NCI-H226 (cell line): ENCODE measurements at places on chromosomes 13 and 19.

- DNase-seq: no peak
These were observed 6.0 kb downstream of the SPRED3 start for GRCh38 chr19:38394488-38394887.

- no peak for DNase-seq
These were observed 1.4 kb downstream of the RNF126 start for GRCh38 chr19:661427-662196.

GRCh38 chr19:30604657-30605056 is 232.5 kb downstream of the ZNF536 start:
- no peak for DNase-seq

- DNase-seq: no peak
These were observed 9.8 kb upstream of the DACT3 start for GRCh38 chr19:46670813-46671212.

DNA sequence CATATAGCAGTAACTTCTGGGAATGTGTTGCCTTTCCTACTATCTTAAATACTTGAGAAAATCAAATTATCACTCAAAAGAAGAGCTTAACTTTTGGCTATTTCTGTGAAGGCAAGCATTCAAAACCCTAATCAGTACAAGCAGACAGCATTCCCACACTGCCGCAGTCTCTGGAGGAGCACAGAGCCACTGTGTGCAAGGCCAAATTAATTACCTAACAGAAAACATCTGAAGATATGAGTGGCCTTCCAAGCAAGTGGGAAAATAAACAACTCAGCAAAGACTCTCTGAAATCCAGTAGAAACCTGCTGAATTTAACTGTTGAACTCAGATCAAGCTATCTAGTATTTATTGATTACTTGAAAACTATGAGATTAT is 68.2 kb downstream of the COL4A1 start:
- DNase-seq: no peak

- DNase-seq: no peak
These were observed 683.8 kb upstream of the SGCG start for GRCh38 chr13:22496803-22497508.

DNA sequence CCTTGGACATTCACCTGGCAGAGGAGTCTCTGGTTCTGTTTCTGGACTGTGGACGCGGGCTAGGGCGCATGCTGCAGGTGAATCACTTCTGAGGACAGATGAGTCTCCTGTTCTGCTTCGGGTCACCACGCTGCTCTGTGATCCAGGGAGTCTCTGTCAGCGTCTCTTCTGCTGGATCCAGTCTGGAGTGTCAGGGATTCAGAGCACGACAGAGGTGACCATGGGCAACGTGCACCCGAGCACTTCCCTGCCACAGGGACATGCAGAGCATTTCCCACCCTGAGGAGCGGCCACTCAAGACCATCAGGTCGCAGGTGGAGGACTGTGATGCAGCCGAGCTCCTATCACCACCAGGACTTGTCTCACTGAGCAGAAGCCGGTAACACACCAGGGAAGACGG is 24.4 kb upstream of the LILRA2 start:
- no peak for DNase-seq

GRCh38 chr19:46447006-46447405 is 18.3 kb upstream of the PNMA8C start:
- DNase-seq: no peak

DNA sequence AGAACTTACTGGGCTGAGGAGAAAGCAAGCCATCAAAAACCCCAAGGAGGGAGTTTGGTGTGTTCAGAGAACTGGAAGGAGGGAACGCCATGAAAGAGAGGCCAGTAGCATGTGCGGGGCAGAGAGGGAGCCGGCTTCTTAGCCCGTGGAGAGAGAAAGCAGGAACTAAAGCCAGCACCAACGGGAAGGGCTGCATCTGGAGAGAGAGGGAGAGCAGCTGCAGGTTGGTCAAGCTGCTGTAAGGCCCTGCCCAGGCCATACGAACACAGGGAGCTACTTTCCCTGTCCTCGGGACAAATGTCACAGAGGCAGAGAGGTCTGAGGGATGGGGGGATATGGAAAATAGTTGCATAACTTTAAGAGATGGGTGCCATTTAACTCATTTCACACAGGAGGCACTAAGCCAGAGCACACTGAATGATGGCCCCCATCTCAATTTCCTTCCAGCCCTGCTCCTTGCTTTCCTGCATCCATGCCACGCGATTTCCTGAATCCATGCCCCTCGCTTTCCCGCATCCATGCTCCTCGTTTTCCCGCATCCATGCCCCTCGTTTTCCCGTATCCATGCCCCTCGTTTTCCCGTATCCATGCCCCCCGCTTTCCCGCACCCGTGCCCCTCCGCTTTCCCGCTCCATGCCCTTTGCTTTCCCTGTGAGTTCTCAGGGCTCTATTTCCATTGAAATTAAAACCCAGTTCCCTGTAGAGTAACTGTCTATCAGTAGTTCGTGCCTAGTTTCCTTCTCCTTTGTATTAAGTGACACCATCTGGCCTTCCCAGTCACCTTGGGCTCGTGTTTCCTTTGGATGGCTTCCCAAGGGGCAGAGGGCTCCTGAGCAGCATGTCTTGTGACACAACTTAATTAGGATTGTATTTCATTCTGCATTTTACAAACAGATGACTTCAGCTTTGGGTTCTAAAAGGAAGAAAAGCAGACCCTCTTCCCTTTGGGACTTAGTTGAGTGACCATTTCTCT is 31.5 kb upstream of the TPT1 start:
- DNase-seq: no peak

GRCh38 chr13:73793361-73793760 is 340.8 kb downstream of the KLF12 start:
- DNase-seq: no peak

DNA sequence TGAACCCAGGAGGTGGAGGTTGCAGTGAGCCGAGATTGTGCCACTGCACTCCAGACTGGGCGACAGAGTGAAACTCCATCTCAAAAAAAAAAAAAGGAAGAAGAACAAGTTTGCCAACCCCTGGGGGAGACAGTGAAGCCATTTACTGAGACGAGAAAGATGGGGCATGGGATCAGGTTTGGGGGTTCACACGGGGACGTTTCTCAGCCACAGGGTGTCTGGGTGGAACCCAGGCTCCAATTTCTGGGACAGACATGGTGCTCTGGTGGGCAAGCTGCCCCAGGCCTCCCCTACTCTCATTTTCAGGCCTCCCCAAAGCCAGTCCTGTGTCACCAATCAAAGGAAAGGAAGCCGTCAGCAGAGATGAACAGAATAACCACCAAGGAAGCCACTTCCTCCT is 13.4 kb downstream of the HSH2D start:
- DNase-seq: no peak

- no peak for DNase-seq
These were observed 71.7 kb upstream of the MLNR start for GRCh38 chr13:49148405-49148804.

GRCh38 chr19:10858204-10858828 is 10.1 kb downstream of the C19orf38 start:
- DNase-seq: no peak

GRCh38 chr19:45499196-45500180 is 1.2 kb downstream of the PPM1N start:
- DNase-seq: no peak

DNA sequence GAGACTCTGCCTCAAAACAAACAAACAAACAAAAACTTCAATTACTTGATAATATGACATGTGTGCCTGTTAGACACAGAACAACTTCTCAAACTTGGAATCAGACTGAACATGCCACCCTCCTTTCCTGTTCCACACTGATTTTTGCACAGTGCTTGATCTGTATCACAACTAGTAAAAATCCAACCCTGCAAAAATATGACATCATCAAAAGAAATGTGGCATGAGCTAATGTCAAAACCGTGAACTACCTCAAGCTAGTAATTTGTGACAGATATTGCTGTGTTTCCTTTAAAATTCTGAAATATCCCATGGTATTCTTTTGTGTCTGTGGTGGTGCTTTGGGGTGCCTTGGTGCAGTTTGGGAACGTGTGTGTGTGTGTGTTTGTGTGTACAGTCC is 8.2 kb downstream of the MYCBP2 start:
- DNase-seq: no peak

DNA sequence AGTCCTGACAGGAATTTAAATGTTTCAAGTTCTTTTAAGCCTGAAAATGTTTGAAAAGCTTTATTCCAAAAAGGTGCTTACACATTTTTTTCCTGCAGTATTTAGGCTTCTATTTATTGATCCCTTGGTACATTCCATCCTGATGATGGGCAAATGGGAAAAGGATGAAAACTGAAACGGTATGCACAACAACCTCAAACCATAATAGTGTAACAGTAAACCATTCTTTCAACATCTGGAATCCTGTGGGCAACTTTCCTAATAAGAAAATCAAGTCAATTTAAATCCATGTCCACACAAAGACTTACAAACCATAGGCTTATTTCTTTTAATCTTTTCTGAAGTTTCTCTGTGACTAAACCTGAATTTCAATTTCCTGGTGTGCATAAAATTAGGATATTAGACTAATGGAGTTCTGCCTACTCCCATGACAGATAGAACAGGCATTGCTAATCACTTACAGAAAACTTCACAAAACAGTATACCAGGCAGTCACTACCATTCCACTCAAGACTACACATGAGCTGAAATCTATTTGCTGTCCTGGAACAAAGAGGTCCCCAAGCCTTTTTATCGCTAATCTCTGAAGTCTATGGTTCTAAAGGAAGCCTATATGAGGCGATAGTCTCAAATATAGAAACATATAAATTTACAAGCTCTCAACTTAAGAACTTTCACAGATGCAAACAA is 103.3 kb downstream of the DLEU7 start:
- DNase-seq: no peak

GRCh38 chr13:40002016-40002415 is 346.6 kb downstream of the COG6 start:
- no peak for DNase-seq

DNA sequence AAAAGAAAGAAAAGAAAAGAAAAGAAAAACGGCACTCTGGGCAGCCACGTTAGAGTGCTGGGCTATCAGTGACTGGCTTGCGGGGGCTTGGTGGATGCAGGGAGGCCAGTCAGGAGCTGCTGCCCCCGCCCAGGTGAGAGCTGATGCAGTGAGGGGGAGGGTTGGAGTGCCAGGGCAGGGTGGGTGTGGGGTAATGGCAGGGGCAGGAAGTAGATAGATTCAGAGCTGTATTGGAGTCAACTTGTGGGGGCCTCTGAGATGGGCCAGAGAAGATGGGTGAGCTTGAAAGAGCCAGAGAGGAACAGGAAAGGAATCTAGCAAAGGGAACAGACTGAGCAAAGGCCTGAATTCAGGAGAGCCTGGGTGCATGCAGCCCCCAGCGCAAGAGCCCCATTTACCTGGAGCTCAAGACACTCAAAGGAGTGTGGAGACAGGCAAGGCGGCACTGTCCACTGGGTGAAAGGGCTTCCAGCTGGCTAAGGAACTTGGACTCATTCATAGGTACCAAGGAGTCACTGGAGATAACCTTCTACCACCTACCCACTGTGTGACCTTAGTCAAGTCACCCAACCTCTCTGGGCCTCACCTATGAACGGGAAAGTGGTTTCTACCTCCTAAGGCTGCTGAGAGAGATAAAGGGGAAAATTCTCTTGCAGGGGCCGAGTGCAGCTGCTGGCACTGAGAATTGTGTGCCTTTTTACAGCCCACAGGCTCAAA is 20.2 kb downstream of the VSTM2B start:
- DNase-seq: no peak

DNA sequence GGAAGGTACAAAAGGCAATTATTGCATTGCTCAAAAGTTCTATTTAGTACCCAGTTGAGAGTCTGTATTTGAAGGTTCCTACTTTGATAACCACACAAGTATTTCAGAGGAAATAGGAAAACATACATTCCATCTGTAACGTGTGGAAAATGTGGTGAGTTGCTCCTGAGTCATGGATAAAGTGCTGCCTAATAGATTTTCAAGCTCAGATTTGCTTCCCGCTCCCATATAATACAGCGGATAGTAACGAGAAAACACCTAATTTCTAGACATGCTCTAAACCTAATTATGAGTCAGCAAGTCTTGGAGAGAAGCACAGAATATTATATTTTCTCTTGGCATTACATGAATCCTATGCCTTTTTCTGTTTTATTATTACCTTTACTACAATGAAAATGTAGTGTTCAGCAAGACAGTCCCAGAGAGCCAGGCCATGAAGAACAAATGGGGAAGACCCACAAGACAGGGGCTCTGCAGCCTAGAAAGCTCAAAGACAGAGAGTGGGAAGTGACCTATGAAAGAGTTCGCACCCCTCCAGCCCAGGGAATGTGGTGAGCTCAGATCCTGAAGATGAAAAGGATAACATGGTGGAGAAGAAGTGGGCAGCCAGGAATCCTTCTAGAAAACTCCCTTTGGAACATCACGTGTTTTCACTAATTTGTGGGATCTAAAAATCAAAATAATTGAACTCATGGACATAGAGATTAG is 116.1 kb downstream of the STARD13 start:
- DNase-seq: peak; percentile 64

- no peak for DNase-seq
These were observed 29.1 kb downstream of the NUP58 start for GRCh38 chr13:25330541-25330940.

DNA sequence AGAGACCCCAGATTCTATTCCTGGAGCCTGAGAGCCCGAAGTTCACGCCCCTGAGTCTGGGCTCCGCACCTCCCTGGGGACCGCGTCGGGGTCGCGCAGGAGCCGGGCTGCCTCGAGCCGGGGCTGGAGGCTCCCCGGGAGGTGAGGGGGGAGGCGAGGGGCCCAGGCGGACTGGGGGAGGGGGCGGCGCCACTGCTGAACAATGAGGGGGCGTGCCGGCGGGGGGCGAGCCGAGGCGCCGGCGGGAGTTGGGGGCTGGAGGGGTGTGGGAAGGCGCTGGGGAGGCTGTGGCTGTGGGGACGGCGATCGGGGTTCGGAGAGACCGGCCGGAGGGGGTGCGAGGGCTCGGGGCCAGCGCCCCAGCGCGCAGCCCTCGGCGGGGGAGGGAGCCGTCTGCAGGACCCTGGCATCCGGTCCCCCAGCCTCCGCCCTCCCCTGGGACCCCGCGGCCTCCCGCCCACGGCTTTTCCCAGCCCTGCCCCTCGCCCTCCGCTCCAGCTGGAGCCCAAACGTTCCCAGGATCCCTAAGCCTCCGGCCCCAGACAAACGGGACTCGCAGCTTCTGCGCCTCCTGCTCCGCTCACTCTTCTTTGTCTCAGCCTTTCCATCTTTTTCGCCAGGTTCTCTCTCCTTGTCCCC is 922 bp downstream of the PLEKHG2 start:
- no peak for DNase-seq

- no peak for DNase-seq
These were observed 2.1 kb upstream of the TGFB1 start for GRCh38 chr19:41355802-41356201.

DNA sequence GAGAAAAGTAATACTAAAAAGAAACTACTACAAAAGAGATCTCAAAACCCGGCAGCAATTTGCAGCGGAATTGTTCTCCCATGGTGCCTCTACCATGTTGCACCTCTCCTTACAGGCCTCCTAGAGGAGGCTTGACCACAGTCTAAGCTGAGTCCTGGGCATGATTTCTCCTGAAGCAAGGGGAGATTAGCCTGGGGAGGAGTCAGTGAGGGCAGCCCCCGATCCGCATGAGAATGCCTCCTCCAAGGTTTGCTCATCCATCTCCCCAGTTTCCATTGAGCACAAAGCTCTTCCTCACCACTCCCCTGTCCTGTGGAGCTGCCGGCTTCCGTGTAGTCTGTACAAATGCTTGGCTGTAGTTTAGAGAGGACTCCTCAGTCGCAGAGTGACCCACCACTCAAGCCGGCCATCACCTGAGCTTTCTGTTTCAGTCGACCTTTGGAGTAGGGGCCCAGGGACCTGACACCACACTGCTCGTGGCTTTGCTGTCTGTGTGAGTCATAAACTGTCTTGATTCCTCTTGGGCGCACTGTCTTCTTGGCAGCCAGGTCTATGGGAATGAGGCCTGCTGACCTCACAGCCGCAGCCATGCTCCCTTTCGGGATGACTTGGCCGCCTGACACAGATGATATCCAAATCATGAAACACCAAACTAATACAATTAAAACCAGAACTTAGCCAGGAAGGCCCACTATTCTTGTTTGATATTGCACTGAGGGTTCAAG is 72.3 kb downstream of the C1QTNF9 start:
- DNase-seq: no peak
